DMS79 (cell line): ENCODE measurements at places on chromosomes 7 and 10.

- DNase-seq: no peak
Observed at GRCh38 chr10:103712898-103713498, 142.4 kb downstream of the SH3PXD2A start.

- DNase-seq: no peak
Observed at GRCh38 chr7:52876402-52876801, 159.0 kb upstream of the POM121L12 start.

- no peak for DNase-seq
Observed at GRCh38 chr7:92835261-92835850, 1.0 kb downstream of the CDK6 start.

DNA sequence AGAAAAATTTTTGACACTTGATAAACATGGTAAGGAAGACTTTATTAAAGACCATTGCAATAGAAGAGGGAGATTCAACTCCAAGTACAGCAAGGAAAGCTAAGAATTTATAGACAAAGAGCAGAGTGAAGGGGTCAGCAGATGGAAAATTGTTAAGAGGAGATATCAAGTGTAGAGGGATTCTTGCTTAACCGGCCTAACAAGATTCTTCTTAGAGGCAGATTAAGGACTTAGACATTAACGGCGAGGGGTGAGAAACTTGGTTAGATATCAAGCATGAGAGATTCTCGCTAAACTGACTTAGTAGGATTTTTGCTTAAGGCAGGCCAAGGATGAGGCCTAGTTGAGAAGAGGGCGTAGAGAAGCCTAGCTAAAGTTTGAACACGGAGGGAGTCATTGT, 76.0 kb downstream of the ITGB1 start:
- no peak for DNase-seq

DNA sequence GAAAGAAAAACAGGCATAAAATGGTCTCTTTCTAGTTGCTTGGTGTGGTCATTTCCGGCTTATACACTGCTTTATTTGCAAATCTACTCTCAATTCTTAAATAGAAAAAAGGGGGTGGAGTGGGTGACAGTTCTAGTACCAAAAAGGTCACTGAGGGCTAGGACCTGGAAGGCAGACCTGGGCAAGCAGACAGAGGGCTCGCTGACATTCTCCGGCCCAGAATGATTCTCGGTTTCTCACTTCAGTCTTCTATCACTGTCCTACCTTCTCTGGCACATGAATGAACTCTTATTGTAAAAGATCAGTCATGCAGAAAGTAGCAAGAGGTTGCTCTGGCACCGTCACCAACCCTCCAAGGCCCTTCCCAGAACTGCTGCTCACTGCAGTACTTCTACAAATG, 54.0 kb downstream of the MALSU1 start:
- peak; percentile 59 for DNase-seq

GRCh38 chr7:76262683-76263402, 39.6 kb upstream of the HSPB1 start:
- DNase-seq: peak; percentile 28

- DNase-seq: no peak
Observed at GRCh38 chr7:155752756-155753445, 59.4 kb downstream of the SHH start.

GRCh38 chr10:131618587-131619267, 282.1 kb upstream of the PPP2R2D start:
- no peak for DNase-seq

DNA sequence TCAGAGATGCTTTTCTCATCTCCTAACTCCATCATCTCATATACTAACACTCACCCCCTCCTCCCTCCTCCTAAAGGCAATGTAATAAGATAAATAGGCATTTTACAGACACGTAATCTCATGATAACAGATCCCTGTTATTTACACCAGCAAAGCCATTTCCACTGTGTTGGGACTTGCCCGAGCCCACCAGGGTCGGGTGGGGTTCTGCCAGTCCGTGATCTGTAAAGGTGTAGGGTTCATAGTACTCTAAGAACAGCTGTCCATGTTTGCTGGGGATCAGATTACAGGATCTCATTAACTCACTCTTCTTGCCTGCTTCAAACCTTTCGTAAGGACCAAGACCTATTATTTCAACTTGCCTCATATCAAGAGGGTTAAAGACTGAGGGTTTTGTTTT, 172.4 kb downstream of the FZD1 start:
- peak; percentile 93 for DNase-seq

- no peak for DNase-seq
Observed at GRCh38 chr7:132518102-132518838, 58.0 kb downstream of the PLXNA4 start.

GRCh38 chr10:60576130-60577069, 186.7 kb upstream of the ANK3 start:
- DNase-seq: no peak

DNA sequence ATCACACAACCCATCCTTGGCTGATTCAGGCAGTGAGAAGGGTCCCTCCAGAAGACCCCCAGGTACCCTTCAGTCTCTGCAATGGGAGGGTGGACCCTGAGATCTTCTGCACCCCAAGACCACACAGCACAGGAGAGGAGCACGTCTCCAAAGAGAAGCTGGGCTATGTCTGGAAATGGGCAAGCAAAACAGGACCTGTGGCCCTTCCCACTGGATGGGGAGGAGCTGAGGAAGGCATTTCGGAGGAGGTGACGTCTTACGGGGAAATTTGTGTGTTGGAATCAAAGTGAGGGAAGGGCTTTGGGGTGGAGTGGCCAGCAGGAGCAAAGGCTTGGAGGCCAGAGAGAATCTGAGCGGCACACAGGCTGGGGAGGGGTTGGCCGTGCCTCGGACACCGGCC, 16.5 kb downstream of the GRIFIN start:
- no peak for DNase-seq

DNA sequence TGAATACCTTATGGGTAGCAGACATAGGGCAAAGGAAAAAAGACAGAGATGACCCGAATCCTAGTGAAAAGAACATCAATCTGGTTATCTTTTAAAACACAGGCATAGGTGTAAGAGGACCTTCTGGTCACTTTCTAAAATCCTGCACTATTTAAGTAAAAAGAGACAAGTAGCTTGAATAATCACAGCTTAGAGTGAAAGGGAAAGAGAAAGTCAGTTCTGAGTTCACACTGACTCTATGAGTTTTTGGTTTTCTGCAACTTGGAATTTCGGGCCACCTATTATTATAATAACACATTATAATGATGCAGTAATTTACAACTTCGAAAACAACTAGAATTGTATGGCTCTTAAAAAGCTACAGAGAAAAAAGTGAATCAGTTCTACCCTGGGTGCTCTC, 247.8 kb downstream of the DOCK4 start:
- no peak for DNase-seq

DNA sequence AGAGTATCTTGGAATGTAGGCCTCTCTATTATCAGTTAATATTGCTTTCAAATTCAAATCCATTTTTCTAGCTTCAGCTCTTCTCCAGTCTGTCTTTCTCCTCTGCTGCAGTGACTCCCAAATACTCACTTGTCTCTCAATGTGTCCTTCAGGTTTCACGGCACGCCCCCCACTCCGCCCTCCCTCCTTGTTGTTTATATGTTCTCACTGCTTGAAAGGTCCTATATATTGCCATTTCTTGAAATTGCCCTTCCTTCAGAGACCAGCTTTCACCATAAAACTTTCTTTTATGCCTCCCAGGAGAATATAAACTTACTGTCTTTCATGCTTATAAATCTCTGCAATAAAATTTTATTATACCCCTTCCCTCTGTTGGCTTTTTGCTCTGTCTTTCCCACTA, 668.2 kb downstream of the CCSER2 start:
- DNase-seq: no peak

DNA sequence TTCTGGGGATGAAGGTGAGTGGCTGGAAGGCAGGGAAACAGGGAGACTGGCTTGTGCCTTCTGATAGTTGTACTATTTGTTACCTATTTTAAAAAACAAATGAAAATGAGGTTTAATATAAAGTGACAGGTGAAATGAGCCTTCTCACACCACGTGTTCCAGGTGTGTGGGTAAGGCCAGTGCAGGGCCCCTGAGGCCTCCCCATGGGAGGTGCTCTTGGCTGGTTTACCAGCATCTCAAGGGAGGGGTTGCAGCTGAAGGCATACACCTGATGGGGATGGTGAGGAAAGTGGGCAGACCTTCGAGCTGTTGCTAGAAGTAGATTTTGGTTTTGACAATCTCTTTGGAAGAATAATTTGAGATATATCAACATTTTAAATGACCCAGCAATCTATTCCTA, 103.6 kb downstream of the ARHGAP22 start:
- no peak for DNase-seq

DNA sequence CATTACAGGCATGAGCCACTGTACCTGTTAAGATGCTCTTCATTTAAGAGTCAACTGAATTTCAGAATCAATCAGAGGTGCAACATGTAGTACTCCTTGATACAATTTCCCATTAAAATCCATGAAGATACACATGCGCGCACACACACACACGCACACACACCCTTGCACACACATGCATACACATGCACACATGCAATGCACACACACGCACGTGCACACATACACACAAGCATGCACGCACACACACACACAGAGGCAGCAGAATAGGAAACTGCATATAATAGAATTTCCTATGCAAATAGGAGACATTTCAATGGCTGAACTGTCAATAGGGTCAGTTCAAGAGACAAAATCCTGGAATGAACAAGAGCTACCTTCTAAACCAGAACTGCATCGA, 192.6 kb downstream of the CALN1 start:
- DNase-seq: no peak

DNA sequence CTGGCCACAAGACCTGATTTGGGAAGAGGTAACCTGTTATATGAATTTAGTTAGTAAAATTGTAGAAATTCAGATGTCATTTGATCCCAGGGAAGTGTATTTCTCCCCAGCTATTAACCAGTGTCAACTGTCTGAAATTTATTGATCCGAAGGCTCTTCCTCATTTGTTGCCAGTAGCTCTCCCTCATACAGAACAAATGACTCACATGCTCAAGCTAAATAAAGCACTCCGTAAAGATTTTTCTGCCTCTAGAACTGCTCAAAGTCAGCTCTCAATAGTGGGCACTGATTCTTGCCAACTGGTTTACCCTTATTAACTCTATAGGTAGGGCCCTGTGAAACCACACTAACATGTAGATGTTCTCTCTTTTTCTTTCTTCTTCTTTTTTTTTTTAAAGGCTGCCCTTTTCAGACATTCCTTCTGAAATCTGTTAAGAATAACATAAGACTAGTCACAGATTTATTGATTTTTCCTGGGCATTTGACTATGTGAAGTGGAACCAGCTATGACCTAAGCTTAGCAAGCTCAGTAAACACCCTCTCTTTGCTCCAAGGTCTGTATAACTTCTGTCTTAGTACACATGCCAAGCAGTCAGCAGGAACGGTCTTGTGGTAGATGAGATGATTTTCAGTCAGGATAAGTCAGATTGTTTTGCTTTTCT, 21.8 kb downstream of the RPA3 start:
- no peak for DNase-seq

DNA sequence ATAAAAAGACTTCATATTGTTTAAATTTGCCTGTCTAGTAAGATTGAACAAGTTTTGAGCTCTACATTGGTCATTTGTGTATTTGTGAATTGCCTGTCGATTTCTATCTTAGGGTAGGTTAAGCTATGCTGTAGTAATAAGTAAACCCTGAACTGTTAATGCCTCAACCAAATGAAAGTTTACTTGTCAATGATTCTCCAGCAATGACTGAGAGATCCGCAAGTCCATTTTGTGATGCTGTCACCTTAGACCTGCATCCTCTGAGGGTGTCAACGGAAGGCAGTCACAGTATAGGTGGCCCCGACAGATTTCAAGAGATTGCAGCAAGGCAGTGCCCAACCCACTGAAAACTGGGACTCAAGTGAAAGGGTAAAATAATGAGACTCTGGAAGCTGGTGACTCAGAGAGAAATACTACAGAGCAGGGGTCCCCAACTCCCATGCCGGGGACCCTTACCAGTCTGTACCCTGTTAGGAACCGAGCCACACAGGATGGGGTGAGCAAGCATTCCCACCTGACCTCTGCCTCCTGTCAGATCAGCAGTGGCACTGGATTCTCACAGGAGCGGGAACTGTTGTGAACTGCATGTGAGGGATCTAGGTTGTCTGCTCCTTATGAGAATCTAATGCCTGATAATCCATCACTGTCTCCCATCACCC, 10.8 kb upstream of the PHYH start:
- DNase-seq: no peak

- DNase-seq: no peak
Observed at GRCh38 chr10:68406111-68406814, 814 bp downstream of the RUFY2 start.

DNA sequence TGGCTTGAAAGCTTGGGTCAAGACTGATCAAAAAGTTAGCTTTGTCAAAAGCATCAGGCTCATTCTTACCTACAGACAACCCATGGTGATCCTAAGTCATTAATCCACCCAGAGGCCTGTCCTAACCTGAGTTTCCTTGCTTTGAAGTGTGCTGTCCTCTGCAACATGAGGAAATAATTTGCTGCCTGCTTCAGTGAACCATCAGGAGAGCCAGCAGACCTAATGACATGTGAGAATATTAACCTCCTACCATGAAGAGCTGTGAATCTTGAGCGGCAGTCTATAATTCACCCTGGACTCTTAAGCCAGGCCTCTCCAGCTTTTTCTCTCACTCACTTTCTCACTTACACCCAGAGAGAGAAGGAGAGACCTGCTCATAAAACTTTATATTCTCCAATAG, 590.0 kb downstream of the LRMDA start:
- DNase-seq: no peak

GRCh38 chr7:7274782-7275181, 92.4 kb downstream of the C1GALT1 start:
- DNase-seq: no peak

DNA sequence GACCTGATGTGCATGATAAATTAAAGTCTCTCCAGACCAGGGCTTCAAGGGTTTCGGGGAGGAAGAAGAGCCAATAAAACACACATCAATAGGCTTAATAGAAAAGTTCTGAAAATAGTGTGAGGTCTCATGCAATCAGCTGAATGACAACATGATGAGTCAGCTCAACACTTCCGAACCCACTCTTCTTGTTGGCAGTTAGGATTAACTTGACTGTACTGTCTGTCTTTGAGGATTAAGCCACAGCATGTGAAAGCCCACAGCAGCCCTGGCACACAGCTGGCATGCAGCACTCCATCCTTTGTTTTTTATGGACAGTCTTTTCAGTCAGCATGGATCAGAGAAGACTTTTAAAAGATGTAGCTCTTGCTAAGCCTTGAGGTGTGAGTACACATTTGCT, 526.9 kb upstream of the VSTM2A start:
- DNase-seq: no peak
